ENCODE measurements at places on chromosomes 5 and 9.

GRCh38 chr9:18499980-18500379 is 26.0 kb downstream of the ADAMTSL1 start:
- DNase-seq: no peak

DNA sequence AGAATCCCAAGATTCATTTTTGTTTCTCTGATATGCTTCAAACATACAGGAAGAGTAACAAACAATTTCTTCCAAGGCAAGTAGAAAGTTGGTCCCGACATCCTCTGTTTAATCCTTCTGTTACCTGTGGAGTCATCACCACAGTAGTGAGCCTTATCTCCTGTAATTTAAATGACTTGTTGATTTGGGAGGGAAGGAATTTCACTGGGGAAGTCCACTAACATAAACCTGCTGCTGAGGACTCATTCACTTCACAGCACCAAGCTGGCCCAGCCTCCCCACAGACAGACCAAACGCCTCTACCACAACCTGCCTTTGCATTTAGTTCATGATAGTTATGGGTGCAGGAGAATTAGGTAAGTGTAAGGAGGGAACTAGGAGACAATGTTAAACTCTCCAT is 63.2 kb downstream of the PRKACG start:
- DNase-seq: no peak

DNA sequence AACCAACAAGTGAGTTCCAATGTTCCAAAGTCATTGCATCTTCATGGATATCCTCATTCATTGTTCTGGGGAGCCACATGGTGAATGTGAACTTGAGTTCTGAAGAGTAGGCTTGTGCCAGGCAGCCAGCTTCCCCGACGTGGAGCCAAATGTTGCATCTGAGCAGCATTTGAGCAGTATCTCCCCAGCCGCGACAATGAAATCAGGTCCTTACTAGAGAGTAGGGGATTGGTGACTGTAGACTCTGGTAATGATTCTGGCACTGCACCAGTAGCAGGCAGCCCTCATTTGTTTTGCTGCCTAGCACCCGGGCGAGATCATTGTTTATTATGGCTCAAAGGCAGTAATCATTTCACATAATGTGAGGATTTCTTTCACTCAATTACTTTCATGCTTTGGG is 451.4 kb upstream of the C9orf72 start:
- DNase-seq: no peak

- DNase-seq: no peak
Observed at GRCh38 chr9:121272401-121272948, 4.5 kb downstream of the GSN start.

- no peak for DNase-seq
Observed at GRCh38 chr5:128551476-128551875, 13.4 kb upstream of the FBN2 start.

GRCh38 chr5:139642891-139643871 is 5.0 kb upstream of the CXXC5 start:
- no peak for DNase-seq

- DNase-seq: no peak
Observed at GRCh38 chr5:131008329-131008728, 156.7 kb downstream of the HINT1 start.

- no peak for DNase-seq
Observed at GRCh38 chr5:1929108-1929991, 46.6 kb upstream of the IRX4 start.

- no peak for DNase-seq
Observed at GRCh38 chr5:40022057-40022456, 597.3 kb upstream of the DAB2 start.

GRCh38 chr9:134823623-134824022 is 57.0 kb upstream of the FCN2 start:
- no peak for DNase-seq

- no peak for DNase-seq
Observed at GRCh38 chr9:125147401-125147951, 4.1 kb upstream of the SCAI start.

DNA sequence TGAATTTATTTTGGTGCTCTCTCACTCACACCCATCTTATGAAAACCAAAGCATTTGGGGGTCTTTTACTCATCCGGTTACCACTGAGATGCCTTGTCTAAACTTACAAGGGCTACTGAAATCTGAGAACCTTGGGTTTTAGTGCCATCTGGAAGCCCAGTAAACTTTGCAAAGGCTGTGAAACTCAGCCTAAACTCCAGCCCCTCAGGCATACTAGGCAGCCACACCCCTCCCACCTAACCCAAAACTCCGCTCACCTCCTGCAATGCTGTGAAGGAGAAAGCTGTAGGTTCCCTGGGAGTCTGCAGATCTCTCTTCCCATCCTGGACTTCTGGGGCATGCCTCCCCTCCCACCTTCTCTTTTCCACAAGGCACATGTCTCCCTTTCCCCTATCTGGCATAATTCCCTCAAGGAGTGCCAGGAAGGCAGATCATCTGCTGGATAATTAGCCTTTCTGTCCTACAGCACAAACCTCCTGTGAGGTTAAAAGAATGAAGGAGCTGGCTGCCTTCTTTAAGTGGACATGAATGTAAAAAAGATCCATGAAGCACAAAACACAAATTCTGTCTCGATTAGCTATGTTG is 71.5 kb upstream of the ANXA1 start:
- DNase-seq: no peak

DNA sequence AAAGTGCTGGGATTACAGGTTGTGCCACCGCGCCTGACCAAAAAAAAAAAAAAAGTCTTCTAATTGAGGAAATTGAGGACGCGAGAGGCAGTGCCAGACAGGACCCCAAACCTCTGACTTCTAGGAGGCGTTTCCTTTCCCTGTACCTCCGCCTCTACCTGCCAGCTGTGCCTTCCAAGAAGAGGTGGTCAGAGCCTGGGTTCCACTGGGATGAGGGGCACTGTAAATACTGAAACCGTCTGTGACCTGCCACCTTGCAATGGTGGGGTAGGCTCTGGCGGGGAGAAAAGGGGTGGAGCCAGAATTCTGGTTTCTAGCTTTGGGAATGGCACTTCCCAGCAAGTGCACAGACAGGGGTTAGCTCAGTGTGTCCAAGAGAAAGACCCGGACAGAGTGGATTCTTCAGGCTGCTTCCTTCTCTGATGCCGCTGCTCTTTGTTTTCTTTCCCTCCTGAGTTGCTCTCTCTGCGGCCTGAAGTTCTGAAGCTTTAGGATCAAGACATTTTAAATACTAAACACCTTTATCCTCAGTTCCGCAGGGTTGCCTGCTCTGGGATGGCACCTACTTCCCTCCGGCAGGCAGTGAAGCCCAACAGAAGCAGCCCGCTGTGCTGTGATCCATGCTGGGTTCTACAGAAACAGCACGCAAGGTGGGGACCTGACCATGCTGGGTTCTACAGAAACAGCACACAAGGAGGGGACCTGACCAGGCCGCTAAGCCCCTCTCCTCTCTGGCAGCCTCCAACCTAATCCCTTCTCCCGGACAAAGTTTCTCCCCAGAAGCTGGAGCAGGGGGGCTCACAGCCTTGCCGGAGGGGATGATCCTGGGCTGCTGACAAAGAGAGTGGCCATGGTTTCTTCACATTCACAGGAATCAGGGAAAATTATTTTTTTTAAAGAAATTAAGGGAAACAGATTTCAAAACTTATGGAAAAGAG is 65.2 kb downstream of the OTULIN start:
- DNase-seq: no peak

DNA sequence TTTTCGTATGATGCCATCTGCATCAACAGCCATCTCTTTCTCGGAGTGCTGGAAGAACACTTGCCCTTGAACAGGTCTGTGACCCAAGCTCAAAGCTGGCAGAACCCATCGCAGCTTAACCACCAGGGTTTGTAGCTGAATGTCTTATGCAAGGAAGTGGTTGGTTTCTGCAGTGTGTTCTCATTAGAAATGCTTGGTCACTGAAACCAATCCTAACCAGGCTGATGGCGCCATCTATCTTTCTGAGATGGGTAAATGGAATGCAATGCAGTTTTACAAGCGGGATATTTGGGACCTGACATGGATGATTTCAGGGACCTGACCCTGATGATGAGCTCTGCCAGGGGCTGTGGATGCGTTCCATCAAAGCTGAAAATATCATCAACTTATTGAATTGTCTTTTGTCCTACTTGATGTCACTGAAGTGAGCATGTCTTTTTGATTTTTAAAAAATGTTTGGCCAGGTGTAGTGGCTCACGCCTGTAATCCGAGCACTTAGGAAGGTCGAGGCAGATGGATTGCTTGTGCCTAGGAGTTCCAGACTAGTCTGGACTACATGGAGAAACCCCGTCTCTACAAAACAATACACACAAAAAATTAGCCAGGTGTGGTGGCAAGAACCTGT is 28.7 kb downstream of the DMRT3 start:
- no peak for DNase-seq
